ENCODE measurements at places on chromosomes 1 and 21.

- no peak for DNase-seq
Measured at GRCh38 chr1:184486761-184487445, 100.1 kb downstream of the C1orf21 start.

DNA sequence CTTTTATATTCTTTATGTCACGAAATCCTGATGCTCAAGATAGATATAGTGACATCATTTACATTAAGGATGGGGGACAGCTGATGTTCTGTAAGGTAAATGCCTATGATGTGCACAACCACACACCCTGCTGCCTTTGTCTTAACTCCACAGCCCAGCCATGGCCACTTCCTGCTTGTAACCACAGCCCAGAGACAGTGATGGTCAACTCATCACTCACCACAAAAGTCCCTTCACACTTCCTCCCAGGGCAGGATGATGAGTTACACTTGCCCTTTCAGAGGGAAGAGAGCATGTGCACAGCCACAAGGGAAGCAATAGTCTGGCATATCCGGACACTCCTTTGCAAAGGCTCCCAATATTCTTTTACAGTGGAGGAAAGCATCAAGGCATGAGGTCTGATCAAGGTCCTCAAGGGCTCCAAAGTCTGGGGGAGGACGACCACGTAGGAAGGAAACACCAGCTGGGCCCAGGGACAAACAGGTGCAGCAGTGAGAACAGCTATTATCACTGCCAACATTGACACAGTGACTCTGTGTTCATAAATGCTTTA, 53.8 kb downstream of the PLPP3 start:
- DNase-seq: peak; percentile 40

DNA sequence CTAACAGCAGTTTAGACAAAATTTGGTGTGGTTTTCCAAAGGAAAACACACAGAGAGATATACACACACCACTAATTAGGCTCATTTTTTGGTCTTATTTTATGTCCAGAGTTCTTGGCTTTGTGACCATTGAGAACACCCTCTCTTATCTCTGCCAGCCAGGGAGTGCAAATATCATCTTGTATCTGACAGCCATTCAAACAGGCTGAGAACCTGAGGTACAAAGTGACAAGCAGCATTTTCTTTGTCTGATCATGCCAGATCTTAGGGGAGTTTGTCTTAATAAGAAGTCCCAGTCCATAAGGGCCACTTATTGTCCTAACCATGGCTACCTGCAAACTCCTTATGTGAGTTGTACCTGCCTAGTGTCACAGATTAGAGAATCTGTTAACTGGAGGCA, 1165.2 kb downstream of the BRINP3 start:
- no peak for DNase-seq

- DNase-seq: no peak
Measured at GRCh38 chr1:77360256-77360655, 78.4 kb downstream of the AK5 start.

DNA sequence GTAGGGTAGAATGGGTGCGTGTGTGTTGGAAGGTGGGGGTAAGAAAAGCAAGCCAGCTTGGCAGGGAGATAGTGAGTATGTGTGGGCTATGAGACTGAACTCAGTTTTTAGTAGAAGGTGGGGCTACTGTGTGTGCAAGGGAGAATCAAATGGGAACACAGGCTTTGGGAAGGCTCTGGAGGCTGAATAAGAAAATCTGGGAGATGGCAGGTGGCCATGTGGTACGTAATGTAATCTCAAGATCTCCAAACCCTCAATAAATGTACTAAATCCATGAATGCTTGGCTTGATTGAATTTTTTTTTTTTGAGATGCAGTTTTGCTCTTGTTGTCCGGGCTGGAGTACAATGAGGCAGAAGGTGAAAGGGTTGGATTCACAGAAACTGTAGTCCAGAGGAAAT, 3.5 kb upstream of the ZSCAN20 start:
- DNase-seq: no peak

DNA sequence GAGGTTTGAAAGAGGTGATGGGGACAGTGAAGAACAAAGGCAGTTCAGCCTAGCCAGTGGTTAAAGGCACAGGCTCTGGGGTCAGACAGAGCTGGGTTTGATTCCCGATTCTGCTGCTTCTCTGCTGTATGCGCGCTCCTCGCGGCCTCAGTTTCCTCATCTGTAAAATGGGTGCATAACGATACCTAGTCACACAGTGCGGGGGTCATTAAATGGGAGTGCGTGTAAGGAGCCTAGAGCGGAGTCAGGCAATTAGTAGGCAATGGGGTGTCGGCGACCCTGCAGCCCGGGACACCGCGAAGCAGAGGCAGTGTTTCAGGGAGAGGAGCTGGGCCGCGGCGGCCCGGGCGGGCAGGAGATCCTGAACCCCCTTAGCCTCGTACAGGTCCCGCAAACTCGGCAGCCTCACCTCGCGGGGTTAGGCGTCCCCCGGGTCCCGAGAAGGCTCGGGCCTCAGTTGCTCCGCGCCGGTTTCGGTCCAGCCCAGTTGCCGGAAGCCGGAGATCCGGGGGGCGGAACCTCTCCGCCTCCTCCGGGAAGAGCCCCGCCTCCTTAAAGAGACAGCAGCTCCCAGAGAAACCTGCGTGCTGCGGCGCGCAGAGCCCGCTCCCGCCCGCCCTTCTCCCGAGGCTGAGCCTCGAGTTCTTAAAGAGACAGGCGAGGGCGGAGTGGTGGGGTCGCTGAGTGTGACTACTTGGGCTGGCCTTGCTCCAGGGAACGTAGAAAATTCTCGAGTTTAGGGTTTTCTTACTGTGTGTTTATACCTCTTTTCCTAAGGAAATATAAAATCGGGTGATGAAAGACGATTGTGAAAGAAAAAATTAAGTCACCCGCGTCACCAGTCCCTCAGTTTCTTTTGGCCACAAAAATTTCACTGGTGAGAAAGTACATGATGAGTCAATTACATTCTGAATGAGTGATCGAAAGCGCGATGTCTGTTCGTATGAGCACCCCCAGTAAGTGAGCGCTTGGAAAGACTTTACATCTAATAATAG, at the start of gene YIPF1:
TSS of gene YIPF1 (minus strand) at position 494 of the 995 bp plus-strand sequence. CDS start 860 bp downstream, outside the sequence.
- DNase-seq: peak; percentile 94

DNA sequence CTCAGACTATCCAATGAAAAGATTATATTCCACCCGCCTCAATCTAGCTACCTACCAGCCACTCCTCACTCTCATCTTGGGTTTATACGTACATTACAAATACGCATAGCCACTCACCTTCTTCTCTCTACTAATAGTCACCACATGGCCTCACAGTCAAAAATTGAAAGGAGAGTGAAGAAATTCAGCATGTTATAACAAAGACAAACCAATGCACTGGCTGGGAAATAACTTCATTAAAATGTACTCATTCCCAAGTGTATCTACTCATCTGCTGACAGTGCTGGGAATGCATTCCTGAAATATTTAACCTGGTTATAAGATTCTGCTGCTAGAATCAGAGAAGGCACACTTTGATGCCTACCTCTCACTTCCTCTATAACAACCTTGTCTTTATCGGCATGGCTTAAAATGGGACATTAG, 6.5 kb downstream of the ZNF644 start:
- no peak for DNase-seq

Measured in left colon (tissue), 2 donors.